ENCODE measurements at places on chromosomes 7 and 10.

DNA sequence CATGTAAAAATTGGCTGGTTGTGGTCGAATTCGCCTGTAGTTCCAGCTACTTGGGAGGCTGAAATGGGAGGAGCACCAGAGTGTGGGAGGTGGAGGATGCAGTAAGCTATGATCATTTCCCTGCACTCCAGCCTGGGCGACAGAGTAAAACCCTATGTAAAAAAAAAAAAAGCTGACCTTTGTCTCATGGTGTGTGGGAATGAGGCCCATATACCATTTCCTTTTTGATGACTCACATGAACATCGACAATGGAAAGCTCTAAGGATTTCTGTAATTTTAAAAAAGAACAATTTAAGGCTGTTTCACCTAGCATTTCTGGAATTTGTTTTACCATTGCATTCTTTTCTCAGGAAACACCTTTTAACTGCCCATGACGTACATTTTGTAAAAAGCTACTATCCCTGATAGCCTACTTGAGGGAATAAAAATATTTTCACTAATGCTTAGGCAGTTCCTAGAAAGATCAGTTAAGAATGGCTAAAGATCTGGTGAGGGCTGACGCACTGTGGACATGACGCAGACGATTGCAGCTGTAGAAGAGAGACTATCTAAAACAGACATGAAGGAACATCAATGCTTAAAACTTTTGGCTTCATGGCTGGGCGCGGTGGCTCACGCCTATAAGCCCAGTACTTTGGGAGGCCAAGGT is 400.6 kb upstream of the IGFBP3 start:
- DNase-seq, result no peak

GRCh38 chr10:79136236-79137005 is 67.7 kb downstream of the ZMIZ1 start:
- DNase-seq, result no peak

DNA sequence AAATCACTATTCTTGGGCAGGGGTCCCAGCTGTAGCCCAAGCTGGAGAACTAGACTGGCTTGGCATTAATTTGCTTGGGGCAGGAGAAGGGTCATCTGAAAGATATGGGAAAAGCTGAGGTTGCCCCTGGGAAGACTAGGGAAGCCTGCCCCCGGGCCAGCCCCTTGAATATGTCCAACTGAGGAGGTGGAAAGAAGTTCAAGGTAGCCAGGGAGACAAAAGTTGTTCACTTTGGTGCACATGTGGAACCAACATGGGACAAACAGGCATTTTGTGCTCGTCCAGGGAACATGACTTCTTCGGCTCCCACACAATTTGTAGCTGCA is 1.4 kb upstream of the LRRC61 start:
- DNase-seq, result no peak

- DNase-seq, result no peak
Measured at GRCh38 chr7:19407270-19407669, 262.0 kb upstream of the FERD3L start.

DNA sequence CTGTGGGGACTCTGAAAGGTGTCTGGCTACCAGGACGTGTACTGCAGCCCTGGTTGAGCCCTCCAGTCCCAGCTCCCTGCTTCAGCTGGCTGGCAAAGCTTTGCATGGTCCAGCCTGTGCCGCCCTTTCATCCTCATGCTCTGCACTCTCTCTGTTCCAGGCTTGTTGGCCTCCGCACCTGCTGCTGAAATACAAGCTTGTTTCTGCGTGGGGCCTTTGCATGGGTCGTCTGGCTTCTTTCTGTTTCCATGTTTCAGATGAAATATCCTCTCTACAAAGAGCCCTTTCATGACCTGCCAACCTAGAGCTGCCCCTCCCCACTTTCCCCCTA is 45.9 kb downstream of the TSPAN15 start:
- DNase-seq, result no peak

GRCh38 chr10:132061030-132061429 is 4.7 kb upstream of the JAKMIP3 start:
- no peak for DNase-seq

GRCh38 chr10:14670551-14671240 is 104.0 kb downstream of the FAM107B start:
- DNase-seq, result no peak

GRCh38 chr10:50613726-50614443 is 9.9 kb downstream of the SGMS1 start:
- DNase-seq, result no peak

- no peak for DNase-seq
Measured at GRCh38 chr10:117363028-117363427, 12.2 kb downstream of the PDZD8 start.

GRCh38 chr7:91005841-91006240 is 258.4 kb upstream of the FZD1 start:
- DNase-seq, result no peak

DNA sequence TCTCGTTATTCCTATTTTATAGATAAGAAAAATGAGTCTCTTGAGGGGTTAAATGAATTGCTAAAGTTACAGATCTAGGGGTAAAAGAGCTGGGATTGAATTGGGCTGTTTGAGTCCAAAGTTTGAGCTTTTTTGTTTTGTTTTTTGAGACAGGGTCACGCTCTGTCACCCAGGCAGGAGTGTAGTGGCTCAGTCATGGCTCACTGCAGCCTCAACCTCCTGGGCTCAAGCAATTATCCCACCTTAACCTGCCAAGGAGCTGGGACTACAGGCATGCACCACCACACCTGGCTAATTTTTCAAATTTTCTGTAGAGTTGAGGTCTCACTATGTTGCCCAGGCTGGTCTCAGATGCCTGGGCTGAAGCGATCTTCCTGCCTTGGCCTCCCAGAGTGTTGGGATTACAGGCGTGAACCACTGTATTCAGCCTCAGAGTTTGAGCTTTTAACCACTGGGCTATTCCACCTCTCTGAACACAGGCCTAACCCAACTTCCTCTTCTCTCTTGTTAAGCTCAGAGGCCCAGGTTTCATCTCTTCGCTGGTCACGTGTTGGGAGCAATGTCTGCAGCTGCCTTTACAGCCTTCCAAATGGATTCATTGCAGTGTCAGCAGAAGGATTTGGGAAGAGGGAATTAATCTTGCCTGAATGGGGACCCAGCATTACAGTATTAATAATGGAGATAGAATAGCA is 8.0 kb downstream of the SUFU start:
- no peak for DNase-seq

- no peak for DNase-seq
Measured at GRCh38 chr10:109971634-109972033, 36.1 kb upstream of the ADD3 start.

DNA sequence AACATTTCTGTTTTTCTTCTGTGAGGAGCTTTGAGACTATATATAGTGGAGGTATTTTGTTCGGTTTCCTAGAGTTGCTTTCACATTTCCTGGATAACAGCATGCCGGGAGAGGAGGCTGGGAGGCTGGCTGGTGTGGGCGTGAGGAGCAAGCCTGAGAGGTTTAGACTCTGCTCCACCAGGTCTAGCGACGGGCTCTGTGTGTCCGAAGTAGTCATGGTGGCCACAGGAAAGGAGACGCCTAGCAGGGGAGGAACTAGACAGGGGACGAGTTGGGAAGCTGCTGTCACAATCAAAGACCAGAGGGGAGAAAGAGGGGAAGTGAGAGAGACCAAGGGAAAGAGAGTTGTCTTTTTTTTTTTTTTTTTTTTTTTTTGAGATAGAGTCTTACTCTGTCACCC is 19.6 kb downstream of the PTPRE start:
- no peak for DNase-seq

GRCh38 chr7:29276806-29277205 is 82.2 kb downstream of the CHN2 start:
- no peak for DNase-seq

GRCh38 chr10:112805254-112805590 is 144.8 kb upstream of the TCF7L2 start:
- DNase-seq, result no peak

- DNase-seq, result no peak
Measured at GRCh38 chr7:69748530-69748929, 150.3 kb downstream of the AUTS2 start.

- DNase-seq, result no peak
Measured at GRCh38 chr10:122164815-122165483, 106.1 kb upstream of the BTBD16 start.

GRCh38 chr7:151504715-151505326 is 14.9 kb downstream of the RHEB start:
- no peak for DNase-seq

GRCh38 chr10:17607603-17608332 is 9.4 kb downstream of the HACD1 start:
- no peak for DNase-seq

GRCh38 chr7:4682621-4683042 is 537 bp downstream of the FOXK1 start:
- DNase-seq, result no peak

- no peak for DNase-seq
Measured at GRCh38 chr10:31319602-31320549, 860 bp downstream of the ZEB1 start.

- no peak for DNase-seq
Measured at GRCh38 chr10:94293354-94293753, 69.4 kb downstream of the NOC3L start.

DNA sequence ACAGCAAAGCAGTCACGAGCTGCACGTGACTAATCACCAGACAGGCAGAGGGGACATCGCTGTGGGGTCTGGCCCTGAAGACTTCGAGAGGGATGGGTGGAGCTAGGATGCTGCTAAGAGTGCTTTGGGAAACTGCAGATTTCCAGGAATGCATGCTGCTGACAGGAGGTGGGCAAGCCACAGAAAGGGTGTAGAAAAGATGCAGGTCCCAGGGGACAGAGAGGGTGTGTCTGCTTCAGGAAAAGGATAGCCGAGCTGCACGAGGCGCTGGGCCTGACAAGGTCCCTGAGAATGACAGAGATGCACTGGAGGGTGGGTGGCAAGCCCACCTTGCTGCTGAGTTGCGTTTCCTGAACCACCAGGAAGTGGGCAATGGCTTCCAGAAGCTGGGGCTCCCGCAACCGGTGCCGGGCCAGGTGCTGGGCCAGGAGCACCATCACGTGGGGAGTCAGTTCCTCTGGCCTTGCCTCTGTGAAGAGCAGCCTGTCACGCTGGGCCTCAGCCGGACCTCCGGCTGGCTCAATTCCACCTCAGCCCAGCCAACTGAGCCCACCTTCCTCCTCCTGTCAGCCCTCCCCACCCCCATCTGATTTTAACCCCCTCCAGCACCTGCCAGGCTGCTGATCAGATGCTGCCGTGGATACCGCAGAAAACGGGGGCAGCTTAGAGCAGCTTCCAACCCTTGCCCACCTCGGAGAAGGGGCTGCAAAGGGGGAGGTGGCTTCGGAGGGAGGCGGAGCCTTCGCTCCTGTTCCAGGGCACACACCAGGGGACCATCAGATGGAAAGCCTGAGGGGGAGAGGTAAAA is 2.2 kb downstream of the FASTK start:
- no peak for DNase-seq

DNA sequence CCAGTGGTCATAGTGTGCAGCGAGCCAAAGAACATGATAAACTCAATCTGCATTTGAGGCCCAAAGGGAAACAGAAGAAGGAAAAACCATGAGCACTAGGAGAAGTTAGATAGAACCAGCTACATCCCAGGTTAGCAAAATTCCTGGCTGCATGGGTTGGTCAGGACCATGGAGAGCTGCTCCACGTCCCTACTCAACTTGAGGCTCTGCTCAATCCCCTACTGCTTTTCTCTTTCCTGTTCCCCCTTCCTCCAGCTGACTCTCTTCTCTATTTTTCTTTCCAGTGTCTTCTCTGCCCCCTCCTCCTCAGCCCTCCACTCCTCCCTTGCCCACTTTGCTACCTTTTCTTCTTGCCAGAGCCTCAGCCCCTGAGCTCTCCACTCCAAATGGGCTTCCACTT is 21.9 kb upstream of the VSIR start:
- no peak for DNase-seq

- no peak for DNase-seq
Measured at GRCh38 chr10:121698336-121698735, 100.1 kb upstream of the FGFR2 start.

- DNase-seq, result no peak
Measured at GRCh38 chr10:14660831-14661230, 113.9 kb downstream of the FAM107B start.

DNA sequence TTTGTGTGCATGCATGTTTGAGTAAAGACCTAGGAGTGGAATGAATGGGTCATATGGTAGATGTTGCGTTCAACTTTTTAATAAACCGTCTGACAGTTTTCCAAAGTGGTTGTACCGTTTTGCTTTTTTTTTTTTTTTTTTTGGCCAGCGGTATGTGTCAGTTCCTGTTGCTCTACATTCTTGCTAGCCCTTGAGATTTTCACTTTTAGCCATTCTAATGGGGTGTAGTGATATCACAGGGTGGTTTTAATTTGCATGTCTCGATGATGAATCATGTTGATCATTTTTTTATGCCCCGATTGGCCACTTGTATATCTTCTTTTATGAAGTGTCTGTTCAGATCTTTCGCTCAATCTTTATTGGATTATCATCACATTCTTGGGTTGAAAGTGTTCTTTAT is 320.7 kb downstream of the CAMK1D start:
- DNase-seq, result no peak

DNA sequence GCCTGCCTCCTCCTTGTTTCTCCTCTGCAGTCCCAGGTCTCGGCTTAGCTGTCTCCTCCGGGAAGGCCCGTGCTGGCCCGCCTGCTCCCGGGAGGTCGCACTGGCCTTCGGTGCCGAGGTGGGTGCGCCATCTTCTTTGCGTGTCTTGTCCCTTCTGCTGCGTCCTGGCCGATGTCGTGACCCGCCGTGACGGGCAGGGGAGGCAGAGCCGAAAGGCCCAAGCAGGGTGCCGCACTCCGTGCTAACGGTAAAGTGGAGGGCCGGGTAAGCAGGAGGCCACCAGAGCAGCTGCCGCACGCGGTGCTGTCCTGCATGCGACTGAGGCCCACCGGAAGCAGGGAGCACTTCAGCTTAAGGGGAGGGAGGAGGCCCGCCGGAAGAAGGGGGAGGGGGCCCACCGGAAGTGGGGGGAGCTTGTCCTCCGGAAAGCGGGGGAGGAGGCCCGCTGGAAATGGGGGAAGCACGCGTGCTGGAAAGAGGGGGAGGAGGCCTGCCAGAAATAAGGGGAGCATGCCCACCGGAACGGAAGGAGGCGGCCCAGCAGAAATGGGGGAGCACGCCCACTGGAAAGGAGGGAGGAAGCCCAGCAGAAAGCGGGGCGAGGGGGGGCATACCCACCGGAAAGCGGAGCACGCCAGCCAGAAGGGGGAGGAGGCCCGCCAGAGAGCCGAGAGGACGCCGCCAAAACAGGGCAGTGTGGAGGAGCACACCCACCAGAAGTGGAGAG is 71.4 kb downstream of the PROSER2 start:
- DNase-seq, result no peak

GRCh38 chr7:87858417-87859100 is 17.6 kb downstream of the SLC25A40 start:
- no peak for DNase-seq

DNA sequence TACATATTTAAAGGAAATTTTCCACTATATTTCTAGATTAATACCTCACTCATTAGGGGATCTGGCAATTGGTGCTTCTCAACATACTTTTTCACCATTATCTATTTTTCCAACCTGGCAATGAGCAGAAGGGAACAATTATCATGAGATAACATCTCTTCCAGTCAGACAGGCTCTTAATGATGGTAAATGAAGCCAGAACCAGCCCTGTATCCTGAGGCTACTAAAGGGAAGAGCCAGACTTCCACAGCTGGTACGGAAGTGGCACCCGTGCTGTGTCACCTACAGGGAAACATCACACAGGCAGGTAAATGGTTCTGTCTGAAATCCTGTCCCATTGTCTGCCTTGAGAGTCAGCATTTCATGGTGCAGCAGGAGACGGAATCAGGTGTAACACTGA is 75.9 kb downstream of the ELMO1 start:
- no peak for DNase-seq

- DNase-seq, result no peak
Measured at GRCh38 chr10:86292462-86293395, 73.9 kb downstream of the GRID1 start.

All from GM18507 (cell line).